ENCODE measurements at places on chromosomes 2 and 18. TPM values are rescaled to one million over a fixed set of nuclear protein-coding genes. Genes with fewer than 3 reads are reported as not detected.

Gene SKOR2
- total RNA-seq = not detected

Gene SLC9A4
- not detected for total RNA-seq

Gene IL1A
- not detected for total RNA-seq

Gene ANKRD62
- total RNA-seq = 0.29 TPM

Gene STAM2
- 27.5 TPM for total RNA-seq

Measured in SK-MEL-5 (cell line).